ENCODE measurements at places on chromosomes 1 and 21.
A peak's percentile ranks its signal among the peaks of the same experiment; 100 is the strongest.

- no peak for DNase-seq
Measured at GRCh38 chr1:5811419-5811818, 180.8 kb downstream of the NPHP4 start.

DNA sequence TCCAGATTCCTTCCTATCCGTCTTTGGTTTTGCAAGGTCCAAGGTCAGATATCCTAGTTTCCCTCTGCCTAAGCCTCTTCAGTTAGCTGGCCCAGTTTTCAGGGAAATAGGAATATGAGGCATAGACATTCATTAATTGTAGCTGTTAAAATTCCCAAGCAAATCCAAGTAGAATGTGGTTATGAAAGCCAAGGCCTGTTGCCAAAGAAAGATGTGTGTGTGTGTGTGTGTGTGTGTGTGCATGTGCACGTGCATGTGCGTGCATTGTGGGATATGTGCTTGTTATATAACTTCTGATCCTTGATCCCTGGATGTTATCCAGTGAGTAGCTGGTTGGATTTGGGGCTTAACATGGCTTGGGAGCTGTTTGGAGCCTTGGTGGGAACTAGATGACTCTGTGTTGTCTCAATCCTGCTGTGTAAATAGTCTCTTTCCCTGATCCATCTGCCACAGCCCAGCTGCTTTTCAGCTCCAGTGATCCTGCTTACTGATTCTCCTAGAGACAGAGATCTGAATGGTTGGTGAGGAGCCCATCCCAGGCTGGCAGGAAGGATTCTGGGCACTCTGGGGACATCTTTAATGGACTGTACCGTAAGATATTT lies 70.6 kb upstream of the GCLM start:
- no peak for DNase-seq

- DNase-seq, result no peak
Measured at GRCh38 chr1:238621405-238621804, 730.7 kb upstream of the ZP4 start.

DNA sequence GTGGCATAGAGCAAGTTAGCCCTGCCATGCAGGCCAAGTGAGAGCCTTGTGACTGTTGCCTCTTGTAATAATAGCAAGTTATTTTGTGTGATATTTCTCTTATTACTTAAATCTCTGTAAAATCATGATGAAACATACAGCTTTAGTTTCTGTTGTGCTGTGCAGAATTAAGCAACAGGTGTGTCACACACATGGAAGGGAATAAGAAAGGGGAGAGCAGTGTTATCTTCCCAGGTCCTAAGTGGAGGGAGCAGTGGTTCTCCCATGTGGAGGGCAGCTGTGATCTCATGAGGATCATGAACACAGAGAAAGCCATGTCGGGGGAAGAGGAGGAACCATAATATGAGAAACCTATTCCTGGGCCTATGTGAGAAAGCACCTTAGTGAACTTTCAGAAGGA lies 25.2 kb upstream of the SCYL3 start:
- no peak for DNase-seq

GRCh38 chr1:181386951-181387350 lies 96.4 kb upstream of the CACNA1E start:
- DNase-seq, result no peak

- DNase-seq, result no peak
Measured at GRCh38 chr1:207841901-207842300, 69.0 kb downstream of the CD34 start.

DNA sequence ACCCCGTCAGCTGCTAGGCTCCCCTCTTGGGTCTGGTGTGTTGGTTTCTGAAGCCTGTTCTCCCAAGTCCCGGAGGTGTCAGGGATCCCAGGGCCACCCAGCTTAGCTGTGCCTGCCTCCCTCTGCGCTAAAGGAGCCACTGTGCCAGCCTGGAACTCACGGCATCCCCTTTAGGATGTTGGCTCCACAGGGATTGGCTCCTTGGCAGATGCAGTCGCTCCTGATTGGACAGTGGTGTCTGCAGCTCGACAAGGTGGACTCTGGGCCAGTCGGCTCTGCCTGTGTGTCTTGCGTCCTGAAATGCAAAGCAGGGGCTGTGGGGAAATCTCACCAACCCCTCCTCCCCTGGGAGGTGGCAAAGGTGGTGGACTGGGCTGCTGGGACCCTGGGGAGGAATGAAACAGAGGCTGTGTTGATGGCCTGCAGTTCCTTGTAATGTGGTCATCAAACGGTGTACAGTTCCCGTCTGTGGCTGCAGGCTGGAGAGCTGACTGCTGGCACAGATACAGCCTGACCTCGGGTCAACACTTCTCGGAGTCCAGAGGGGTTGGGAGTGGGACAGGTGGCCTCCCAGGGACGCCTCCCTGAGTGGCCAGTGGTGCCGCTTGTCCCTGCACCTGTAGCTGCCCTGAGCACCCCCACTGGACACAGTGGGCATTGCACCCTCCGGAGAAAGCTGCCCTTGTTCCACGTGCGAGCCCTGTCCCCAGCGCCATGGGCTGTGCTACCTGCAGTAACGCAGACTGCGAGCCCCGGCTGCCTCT lies 11.5 kb upstream of the KCNAB2 start:
- DNase-seq, result peak; percentile 32

GRCh38 chr1:201938440-201939035 lies 7.8 kb downstream of the LMOD1 start:
- DNase-seq, result no peak

GRCh38 chr1:153734396-153735089 lies 6.7 kb downstream of the INTS3 start:
- DNase-seq, result peak; percentile 83

- DNase-seq, result peak; percentile 29
Measured at GRCh38 chr1:88916883-88917282, 25.5 kb upstream of the GTF2B start.

- no peak for DNase-seq
Measured at GRCh38 chr1:107141491-107142126, 770 bp downstream of the NTNG1 start.

- DNase-seq, result no peak
Measured at GRCh38 chr1:19414515-19415121, 70.7 kb downstream of the CAPZB start.

DNA sequence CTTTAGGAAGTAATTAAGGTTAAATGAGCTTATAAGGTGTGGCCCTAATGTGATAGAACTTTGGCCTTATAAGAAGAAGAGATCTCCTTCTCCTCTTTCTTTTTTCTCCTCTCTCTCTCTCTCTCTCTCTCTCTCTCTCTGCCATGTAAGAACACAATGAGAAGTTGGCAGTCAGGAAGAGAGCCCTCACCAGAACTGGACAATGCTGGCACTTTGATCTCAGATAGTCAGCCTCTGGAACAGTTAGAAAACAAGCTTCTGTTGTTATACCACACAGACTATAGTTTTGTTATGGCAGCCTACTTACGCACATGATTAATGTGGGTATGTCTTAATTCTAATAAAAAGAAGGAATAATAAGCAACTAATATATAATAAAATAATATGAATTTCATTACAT lies 444.2 kb upstream of the LRRC7 start:
- DNase-seq, result no peak

GRCh38 chr1:170634824-170635410 lies 29.0 kb upstream of the PRRX1 start:
- no peak for DNase-seq

- no peak for DNase-seq
Measured at GRCh38 chr1:148357037-148357436, 126.1 kb downstream of the PPIAL4G start.

- DNase-seq, result no peak
Measured at GRCh38 chr21:43637530-43638158, 21.6 kb downstream of the HSF2BP start.

DNA sequence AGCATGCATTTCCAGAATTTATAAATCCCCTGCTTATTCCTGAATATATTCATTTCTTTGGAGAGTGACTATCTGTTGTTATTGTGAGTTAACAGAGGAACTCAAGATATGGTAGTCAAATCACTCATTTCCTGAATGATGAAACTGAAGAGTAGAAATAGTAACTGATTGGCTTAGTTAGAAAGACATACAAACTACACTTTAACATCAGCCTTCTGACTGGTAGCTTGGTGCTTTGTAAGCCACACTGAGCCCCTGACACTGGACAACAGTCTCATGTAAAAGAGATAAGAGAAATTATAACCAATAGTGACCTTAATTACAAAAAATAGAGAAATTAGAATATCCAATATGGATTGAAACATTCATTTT lies 4.8 kb downstream of the GBP7 start:
- peak; percentile 39 for DNase-seq

- DNase-seq, result no peak
Measured at GRCh38 chr1:103448560-103448959, 76.9 kb upstream of the RNPC3 start.

- no peak for DNase-seq
Measured at GRCh38 chr1:205286335-205286950, 35.1 kb downstream of the NUAK2 start.

GRCh38 chr1:200526709-200527612 lies 93.6 kb downstream of the KIF14 start:
- no peak for DNase-seq

DNA sequence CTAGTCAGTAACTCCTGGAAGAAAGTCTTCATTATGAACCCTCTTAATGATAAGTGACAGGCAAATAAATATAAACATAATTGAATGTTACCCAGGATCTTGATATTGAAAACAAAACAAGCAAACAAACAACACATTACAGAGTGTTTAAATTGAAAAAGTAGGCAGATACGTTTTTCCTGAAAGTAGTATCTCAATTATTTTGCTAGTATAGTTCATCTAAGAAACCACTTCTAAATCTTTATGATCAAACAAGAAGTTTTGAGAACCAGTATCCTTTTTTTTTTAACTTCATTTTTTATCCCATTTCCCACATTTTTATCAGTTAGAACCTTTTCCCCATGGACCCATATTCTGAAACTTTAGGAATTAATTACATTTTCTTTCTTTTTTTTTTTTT lies 3.7 kb upstream of the WDR47 start:
- DNase-seq, result no peak

Measured in suppressor macrophage treated with lipopolysaccharide for 4 hours (primary cell).